ENCODE measurements at places on chromosomes 6 and 20. TPM values are rescaled to one million over a fixed set of nuclear protein-coding genes. Genes with fewer than 3 reads are reported as not detected.

GRCh38 chr20:5510446-5510845, 193.7 kb upstream of the PROKR2 start:
- peaks cover 14% of the 10 kb centered on the region for H3K4me1 ChIP-seq
- no peak overlapping the region for H3K4me3 ChIP-seq
- H3K36me3 ChIP-seq: no peaks in the 10 kb centered on the region
- peaks cover 4% of the 10 kb centered on the region for H3K27me3 ChIP-seq
- H3K27ac ChIP-seq: no peak overlapping the region

RAB44 gene
- 0.10 TPM for total RNA-seq

DNA sequence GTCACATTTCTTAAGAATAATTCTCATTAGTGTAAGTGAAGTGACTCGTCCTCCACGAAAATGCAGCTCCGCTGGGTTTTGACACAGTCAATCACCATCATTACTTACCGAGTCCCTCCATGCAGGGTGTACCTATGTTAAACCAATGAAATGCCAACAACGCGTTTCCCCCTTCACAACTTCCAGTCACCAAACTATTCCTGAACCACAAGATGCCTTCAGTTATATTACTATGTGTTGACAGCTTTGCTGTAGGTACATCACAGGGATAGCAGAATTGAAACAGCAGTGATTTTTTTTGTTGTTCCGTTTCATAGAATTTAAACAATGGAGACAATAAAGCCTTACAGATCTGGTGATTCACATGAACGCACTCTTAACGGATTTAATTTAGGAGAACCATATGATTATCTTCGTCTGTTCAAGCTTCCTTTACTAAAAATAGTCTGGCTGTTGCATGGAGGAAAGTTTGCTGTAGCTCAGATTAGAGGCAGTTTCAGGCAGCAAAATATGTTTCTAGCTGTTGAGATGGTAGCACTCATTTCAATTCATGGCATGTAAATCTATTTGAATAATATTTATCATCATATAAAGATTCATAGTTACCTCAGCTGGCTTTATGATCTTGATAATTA, 652.8 kb downstream of the PRKN start:
- no peak overlapping the region for H3K4me3 ChIP-seq
- no peak overlapping the region for H3K27ac ChIP-seq
- H3K36me3 ChIP-seq: no peaks in the 10 kb centered on the region
- no peaks in the 10 kb centered on the region for H3K4me1 ChIP-seq
- DNase-seq: no peak
- no peaks in the 10 kb centered on the region for H3K27me3 ChIP-seq

DNA sequence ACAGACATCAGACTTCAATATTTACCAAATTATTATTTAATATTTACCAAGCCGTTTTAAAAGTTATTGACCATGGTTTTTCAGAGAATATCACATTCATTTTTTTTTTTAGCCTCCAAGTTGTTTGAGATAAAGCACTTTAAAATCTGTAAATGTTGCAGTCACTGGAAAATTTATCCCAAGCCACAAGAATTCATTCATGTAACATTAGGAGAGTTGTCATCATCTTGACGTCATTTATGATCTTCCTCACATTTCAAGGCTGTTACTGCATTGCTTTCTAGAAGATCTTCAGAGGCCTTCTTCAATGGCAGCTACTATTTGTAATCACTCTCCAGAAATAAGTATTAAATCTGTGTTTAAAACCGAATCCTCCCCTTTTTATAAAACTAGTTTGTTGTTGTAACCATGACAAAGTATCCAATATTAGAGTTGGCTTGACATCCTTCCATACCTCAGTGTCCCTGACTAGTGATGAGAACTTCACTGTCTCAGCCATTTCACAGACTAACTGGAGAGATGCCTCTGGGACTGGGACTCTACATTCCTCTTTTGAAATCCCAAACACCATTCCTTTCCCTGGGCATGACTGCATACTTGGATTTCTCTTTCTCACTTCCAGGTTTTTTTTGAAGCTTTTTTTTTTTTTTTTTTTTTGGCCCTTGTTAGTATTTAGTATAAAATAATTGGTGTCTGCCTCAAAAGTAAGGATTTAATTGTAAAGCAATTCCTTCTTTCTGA, 100.1 kb downstream of the ZFAND3 start:
- no peaks in the 10 kb centered on the region for H3K27me3 ChIP-seq
- peaks cover 14% of the 10 kb centered on the region for H3K4me1 ChIP-seq
- H3K36me3 ChIP-seq: peaks cover 8% of the 10 kb centered on the region
- DNase-seq: no peak
